ENCODE measurements at places on chromosomes 7 and 10.

DNA sequence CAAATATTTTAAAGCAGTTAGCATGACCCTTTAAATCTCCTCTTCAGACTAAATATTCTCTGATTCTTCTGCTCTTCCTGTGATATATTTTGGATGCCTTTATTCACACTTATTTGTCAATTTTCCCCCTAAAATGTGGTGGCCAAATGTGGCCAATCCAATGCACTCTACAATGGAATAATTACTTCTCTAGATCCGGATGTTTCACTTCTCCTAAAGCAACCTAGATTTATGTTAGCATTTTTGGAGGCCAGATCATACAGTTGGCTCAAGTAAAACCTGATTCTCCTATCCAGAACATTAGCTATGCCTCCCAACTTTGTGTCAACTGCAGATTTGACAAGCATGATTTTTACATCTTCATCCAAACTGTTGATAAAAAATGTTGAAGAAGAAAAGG lies 153.7 kb downstream of the CREB5 start:
- no peak for DNase-seq

DNA sequence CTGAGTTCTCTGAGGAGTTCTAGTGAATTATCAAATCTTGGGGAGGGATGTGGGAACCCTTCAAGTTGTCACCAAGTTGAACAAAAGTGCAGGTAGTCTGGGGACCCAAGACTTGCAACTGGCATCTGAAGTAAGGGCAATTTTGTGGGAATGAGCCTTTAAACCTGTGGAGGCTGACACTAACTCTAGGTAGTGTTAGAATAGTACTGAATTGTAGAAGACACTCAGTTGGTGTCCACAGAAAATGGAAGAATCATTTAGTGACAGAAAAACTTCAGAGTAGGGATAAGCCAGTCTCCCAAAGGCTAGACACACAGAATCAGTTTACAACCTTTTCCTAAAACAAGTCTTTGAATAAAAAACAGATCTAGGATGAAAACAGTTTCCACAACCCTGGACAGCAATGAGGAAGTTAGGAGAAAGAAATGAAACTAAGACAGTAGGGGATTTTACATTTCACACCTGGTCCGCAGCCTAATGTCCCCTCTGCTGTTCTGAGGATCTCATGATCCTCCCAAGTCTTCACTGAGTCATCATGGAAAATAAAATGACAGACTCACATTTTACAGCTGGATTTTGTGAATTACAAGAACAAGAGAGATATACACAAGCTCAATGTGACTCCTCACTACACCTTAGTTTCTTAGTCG lies 23.0 kb upstream of the ING3 start:
- DNase-seq = no peak

GRCh38 chr10:122286867-122287266 lies 15.8 kb downstream of the BTBD16 start:
- no peak for DNase-seq

- no peak for DNase-seq
Measured at GRCh38 chr10:129713659-129714265, 246.7 kb downstream of the MGMT start.

- no peak for DNase-seq
Measured at GRCh38 chr10:132310701-132311337, 3.1 kb upstream of the STK32C start.

DNA sequence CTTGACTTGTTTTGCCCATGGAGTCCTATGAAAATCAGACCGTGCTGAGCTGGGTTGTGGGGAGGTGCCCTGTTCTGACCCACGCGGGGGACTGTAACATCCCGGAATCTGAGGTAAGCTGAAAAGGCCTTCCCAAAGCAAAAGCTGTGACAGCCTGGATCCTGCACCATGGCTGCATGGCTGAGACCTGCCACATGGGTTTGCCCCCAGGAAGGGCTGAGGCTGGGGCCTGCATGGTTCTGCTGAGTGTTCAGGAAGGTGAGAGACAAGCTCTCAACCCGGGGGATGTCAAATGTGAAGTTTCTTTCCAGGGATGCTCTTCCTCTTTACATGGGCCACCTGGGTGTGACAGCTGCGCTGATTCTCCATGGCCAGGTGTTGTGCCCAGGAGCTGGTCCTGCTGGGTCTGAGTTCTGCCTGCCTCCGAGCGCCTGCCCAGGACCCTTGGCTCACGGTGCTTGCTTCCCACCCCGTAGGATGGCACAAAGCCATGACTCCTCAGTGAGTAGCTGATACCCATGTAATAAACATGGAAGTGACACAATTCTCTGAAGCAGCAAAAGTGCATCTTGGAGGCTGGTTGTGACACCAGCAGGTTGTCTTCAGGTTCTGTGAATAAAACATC lies 58.3 kb downstream of the VIPR2 start:
- no peak for DNase-seq

- DNase-seq = no peak
Measured at GRCh38 chr10:8449909-8450308, 395.4 kb downstream of the GATA3 start.

DNA sequence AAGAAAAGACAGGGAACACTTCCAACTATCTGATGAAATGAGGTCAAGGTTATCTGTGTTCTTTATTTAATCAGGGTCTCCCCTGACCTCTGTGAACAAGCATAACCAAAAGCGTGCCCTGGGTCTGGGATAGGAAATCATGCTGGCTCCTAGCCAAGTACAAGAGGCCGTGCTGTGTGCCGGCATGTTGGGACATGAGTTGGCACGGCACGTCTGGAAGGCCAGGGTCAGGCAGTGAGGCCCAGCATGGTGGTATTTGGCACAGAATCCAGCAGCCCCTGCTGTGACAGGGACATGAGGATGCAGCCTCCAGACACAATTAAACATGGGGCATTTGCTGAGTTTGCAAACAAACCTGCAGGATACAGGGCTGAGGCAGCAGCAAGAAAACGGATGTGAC lies 320.4 kb downstream of the PLXNA4 start:
- no peak for DNase-seq

GRCh38 chr7:138154661-138155060 lies 78.4 kb downstream of the AKR1D1 start:
- no peak for DNase-seq

- DNase-seq = no peak
Measured at GRCh38 chr10:70343312-70343711, 39.1 kb downstream of the LRRC20 start.

GRCh38 chr10:126669168-126669567 lies 1.3 kb downstream of the C10orf90 start:
- no peak for DNase-seq

DNA sequence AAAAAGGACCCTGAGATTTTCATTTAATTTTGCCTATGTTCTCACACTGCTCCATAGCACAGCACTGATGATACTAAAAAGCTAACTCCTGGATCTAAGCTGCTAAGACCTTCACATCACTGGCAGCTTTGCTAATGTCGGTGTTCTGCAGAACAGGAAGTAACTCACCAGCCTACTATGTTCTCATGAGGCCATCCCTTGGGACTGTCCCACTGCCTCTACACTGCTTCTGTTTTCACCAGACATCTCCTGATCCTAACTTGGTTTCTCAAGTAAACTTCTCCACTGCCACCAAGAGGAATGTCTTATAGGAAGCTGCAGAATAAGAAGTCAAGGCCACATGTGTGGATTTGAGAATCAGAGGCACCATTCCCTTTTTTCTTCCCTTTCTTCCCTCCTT lies 15.1 kb downstream of the HTR7 start:
- no peak for DNase-seq

DNA sequence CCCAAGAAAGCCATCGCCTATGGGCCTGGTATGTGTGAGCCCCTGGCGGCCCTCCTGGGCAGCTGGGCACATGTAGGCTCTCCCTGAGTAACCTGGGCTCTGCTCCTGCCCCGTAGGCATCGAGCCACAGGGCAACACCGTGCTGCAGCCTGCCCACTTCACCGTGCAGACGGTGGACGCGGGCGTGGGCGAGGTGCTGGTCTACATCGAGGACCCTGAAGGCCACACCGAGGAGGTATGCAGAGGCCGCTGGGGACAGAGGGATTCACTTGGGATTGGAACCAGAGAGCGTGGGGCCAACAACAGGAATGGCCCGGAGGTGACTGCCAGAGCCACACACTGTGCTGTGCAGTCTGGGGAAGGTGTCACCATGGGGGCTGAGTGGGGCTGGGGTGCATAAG lies 7.3 kb downstream of the FLNC start:
- DNase-seq = no peak

DNA sequence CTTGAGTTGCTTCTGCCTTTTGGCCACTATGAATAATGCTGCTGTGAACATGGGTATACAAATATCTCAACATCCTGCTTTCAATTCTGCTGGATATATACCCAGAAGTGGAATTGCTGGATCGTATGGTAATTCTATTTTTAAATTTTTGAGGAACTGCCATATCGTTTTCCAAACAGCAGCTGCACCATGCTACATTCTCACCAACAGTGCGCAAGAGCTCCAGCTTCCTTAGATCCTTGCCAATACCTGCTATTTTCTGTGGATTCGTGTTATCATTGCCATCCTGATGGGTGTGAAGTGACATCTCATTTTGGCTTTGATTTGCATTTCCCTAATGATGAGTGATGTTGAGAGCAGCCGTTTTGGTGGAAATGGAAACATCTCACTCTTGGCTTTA lies 26.7 kb downstream of the FRMD4A start:
- no peak for DNase-seq

GRCh38 chr10:124464028-124464965 lies 2.7 kb downstream of the LHPP start:
- DNase-seq = no peak

GRCh38 chr7:156819733-156820295 lies 73.2 kb downstream of the LMBR1 start:
- no peak for DNase-seq

DNA sequence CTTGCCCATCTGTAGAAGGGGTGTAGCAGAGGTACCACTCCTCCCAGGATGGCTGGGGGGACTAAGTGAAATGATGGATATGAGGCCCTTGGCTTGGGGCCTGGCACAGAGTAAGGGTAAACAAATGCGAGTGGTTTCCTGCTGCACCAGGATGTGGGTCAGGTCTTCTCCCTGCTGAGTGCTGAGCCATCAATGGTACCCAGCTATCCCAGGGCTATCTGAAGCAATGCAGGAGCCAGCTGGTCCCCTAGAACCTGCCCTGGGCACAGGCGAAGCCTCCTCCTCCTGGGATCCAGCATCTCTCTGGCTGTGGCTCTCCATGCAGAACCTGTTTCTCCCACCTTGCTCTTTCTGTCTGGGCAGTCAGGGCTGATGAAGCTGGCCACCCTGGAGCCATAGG lies 20.9 kb upstream of the GOLGA7B start:
- no peak for DNase-seq

DNA sequence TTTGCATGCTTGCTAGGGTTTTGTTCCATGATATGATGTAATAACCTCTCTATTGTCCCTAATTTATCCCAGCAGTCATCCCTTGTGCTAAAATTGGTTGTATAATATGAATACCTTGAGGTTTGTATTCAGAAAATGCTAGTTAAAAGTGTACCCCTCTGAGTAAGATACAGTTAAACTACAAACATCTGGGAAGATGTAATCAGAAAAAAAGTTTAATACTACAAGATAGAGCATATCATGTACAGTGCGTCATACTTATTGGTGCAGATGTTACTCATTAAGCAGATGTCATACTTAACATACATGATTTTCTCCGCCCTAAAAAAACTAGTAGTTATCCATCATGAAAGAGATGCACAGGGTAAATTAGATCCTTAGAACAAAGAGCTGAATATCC lies 336.1 kb upstream of the KCND2 start:
- DNase-seq = no peak

DNA sequence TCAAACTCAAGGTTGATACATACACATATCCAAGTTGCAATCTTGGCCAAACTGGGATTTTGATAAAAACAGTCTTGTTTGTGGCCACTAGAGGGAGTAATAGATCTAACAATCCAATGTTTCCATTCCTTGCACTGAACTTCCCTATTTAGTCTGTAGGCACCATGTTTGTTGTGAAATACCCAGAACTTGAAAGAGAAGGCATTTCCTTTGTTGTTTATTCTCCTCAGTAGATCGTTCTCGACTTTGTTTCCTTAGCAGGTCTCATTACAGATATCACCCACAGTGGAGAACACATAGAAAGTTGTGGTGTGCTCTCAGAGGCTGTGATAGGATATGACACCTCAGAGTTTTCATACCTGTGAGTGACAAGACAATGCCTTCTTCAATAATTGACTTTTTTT lies 70.3 kb upstream of the MXI1 start:
- no peak for DNase-seq

DNA sequence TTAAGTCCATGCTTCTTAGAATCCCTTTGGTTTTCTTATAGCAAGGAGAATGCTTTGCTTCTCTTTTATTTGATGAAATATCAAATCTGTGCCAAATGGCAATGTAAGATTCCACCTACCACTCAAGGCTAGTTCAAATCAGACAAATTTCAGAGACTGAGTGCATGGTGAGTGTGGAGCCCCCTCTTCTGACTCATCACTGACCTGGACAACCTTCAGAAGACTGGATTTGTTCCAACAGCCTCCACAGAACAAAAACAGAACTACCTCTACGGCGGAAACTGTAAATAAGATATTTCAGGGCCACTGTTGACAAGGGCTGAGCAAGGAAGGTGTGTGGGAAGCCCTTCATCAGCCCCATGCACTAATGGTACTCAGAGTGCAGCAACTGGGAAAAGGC lies 21.1 kb downstream of the NCAPG2 start:
- DNase-seq = no peak

DNA sequence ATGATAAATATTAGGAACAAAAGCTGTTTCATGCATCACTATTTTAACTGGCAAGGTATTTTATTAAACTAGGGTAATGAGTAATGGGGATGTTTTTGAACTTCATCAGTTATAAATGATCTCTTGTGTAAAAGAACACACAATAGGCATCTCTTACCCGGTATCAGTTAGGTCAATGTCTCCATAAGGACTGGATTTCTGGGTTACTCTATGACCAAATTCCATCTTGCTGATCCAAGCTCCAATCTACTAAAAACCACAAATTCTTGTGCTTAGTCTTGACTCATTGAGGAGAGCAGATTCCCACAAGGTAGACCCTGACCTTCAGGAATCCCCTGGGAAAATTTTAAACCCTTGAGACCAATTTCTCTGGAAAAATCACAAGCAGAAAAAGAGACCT lies 1167.7 kb downstream of the XPNPEP1 start:
- no peak for DNase-seq

- DNase-seq = no peak
Measured at GRCh38 chr7:95609277-95609971, 13.1 kb upstream of the PDK4 start.

DNA sequence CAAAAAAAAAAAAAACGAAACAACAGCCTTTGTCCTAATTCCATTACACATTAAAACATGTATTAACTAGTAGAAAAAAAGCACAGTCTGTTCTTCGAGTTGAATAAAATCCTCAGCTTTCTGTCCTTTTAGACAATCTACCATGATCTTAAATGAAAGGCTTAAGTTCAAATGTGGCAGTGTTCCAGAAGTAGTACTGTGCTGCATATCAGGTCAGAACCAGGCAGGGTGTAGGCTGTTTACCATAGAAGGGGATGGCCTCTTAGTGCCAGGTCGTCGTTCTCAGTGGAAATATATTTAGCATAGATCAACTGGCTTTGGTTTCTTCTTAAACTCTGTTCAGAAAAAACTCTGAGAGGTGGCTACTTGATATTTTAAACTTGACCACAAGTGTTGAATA lies 612.0 kb downstream of the CNTNAP2 start:
- no peak for DNase-seq

- no peak for DNase-seq
Measured at GRCh38 chr10:3806603-3807002, 21.6 kb upstream of the KLF6 start.

- DNase-seq = no peak
Measured at GRCh38 chr7:64959072-64959747, 31.6 kb downstream of the ZNF117 start.

GRCh38 chr7:75995996-75996395 lies 1.6 kb upstream of the TMEM120A start:
- no peak for DNase-seq

GRCh38 chr7:25537662-25538375 lies 309.5 kb upstream of the NPVF start:
- DNase-seq = no peak

GRCh38 chr7:266851-267840 lies 22.8 kb upstream of the FOXL3 start:
- DNase-seq = no peak
